Activated T-helper 1 cell treated with Interleukin-2 at 50 U/mL for 16 hours (primary cell): ENCODE measurements at places on chromosomes 6 and 20.

- DNase-seq, result no peak
Measured at GRCh38 chr6:136576821-136577220, 26.6 kb upstream of the MAP7 start.

DNA sequence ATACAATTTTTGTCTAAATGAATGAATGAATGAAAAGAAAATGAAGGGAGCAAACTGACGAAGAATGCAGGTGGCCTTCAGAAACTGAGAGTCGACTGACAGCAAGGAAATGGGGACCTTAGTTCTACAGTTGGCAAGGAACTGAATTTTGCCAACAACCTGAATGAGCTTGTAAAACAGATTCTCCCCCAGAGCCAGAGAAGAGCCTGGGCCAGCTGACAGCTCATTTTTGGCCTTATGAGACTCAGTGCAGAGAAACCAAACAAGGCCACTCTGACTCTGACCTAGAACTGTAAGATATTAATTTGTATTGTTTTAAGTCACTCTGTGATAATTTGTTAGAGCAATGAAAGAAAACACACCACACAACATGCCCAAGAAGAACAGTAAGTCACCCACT lies 21.8 kb downstream of the MAN1A1 start:
- no peak for DNase-seq

GRCh38 chr6:159701413-159701999 lies 8.5 kb upstream of the SOD2 start:
- no peak for DNase-seq

DNA sequence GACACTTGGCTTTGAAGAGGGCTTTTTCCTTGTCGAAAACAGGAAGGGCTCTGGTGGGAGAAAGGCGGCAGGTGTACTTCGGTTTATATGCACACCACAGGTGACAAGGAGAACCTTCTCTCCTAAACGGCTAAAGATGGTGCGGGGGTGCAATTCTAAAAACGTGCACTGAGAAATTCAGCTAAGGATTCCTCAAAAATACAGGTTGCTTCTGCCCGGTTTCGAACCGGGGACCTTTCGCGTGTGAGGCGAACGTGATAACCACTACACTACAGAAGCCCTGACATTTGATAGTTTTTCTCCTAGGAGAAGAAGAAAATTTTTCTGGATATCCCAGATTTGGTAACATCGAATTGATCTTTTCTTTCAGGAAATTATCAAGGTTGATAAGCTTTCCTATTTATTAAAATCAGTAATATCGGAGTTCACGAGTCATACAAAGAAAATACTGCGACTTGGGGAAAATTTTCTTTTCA lies 32.0 kb downstream of the POM121L2 start:
- no peak for DNase-seq

- no peak for DNase-seq
Measured at GRCh38 chr6:69578361-69578890, 218.4 kb downstream of the LMBRD1 start.

DNA sequence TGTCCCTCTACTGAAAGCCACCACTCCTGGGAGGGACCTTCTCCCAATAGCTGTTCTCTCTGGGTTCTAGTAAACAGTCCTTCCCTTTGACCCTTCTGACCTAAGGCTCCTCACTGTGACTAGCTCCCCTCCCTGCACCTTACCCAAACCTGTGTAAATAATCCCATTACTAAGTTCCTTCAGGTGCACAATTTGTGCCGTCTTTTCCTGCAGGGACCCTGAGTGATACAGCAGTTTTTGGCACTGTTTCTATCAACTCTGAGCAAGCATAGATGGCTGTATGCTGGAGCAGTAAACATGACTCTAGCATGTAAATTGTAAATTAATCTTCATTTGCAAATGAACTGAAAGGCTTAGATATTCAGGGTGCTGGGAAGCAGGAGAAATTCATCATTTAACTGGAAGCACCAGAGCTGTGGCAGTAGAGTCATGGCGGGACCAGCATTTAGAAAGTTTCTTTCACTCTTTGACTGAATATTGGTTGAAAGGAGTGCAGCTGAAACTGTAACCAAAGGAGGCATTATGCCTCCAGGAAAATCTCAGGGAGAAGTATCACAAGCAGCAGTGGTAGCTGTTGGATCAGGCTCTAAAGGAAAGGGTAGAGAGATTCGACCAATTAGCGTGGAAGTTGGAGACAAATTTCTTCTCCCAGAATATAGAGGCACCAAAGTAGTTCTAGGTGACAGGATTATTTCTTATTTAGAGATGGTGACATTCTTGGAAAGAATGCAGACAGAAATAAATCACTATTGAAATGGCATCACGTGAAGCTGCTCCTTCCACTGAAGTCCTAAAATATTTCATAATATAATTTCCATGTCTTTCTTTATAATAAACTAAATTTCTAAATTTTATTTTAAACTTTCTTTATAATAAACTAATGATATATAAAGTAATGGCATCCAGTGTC lies 117.8 kb downstream of the TCP11 start:
- no peak for DNase-seq
